Effector CD8-positive, alpha-beta T cell (primary cell): ENCODE measurements at places on chromosomes 3 and 15.

DNA sequence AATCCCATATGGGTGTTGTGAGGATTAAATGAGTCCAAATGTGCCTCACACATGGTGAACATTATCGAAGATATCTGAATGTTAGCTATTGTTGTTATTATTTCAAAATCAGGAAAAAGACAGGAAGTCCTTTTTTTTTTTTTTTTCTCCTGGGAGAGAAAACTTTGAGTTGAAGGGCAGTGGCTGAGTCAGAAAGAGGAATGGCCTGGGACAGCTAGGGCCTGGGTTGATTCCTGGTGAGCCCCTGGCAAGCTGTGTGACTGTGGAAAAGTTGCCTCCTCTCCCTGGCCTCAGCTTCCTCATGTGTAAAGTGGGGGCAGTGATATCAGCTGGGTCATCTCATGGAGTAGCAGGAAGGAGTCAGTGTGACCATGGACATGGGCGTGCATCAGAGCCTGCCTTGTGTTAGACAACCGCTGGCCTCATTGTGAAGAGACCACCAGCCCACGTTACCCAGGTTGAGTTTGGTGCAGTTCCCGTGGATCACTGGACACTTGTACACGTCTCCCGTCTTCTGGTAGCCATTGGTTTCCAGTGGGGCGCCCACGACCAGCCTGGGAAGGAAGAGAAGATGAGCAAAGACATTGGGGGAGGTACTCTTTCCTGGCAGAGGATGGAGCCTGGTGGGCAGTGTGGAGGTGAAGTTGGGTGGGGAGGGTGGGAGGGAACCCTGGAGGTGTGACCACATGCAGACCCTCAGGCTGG is 63.1 kb downstream of the ITGA11 start:
- DNase-seq, result no peak

GRCh38 chr15:36499412-36500389 is 79.7 kb upstream of the CDIN1 start:
- DNase-seq, result no peak

DNA sequence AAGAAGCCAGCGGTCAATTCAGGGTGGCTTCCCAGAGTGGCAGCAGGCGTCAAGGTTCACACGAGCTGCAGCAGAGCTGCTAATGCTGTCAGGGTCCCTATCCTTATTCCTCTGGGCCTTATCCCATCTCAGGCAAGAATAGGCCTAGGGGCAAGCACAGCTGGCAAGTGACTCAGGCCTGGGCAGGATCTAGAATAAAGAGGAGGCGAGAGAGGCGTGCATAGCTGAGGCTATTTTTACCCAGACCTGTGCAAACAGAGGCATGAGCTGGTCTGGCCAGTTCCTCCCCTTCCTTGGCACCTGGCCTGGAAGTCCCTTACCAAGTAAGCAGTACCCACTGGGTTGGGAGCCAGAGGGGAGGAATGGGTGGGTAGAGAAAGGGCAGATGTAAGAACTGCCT is 12.2 kb upstream of the VIPR1 start:
- no peak for DNase-seq

GRCh38 chr3:159174715-159175692 is 373.1 kb downstream of the MFSD1 start:
- DNase-seq, result no peak

DNA sequence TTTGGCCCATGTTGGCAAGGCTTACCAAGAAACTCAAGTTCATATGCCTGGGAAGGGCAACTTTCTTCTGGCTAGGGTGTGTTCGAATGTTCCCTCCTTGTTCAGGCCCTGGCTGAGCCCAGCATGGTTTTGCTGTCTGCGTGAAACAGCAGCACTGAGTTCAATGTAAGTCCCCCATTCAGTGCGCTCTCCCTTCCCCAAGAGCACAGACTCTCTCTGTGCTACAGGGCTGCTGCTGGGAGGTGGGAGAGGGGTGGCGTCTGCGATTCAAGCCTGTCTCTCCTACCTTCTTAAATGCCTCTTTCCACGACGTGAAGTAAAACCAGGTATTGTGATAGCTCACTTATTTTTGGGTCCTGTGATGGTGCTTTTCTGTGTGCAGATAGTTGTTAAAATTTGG is 289.3 kb upstream of the GOLIM4 start:
- no peak for DNase-seq

GRCh38 chr15:82851306-82851850 is 42.0 kb downstream of the WHAMM start:
- DNase-seq, result no peak

DNA sequence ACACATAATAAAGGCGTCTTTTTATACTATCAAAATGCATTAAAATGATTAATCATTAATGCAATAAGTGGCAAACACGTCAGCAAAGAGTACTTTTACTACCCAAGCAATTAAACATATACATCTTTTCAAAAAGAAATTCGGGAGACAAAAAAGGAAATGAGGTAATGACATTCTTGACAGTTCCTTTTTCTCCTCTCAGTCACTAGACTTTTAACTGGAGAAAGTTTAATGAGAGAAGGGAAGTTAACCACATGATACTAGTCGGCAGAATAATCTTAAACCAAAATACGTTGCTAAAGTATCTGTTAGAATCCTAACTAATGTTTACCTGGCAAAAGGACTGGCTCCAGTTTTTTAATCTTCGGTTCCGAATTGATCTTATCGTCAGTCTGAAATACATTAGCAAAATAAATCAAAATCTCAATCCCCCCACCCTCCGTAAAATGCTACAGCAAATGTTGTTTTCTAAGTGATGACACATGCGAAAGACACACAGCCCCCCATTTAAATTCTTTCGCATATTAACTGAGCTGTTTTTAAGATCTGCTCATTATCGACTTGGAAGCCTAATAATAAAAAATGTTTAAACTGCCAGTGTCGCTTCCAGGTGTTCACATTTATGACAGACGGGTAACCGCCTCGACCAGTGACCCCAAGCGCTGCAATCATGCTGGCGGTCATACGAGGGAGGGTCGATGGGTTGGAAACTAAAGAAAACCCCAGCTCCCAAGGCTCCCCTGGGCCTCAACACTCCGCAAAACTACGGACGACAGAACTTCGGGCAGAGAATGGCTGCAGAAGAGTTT is 778 bp downstream of the MTMR10 start:
- DNase-seq, result no peak

DNA sequence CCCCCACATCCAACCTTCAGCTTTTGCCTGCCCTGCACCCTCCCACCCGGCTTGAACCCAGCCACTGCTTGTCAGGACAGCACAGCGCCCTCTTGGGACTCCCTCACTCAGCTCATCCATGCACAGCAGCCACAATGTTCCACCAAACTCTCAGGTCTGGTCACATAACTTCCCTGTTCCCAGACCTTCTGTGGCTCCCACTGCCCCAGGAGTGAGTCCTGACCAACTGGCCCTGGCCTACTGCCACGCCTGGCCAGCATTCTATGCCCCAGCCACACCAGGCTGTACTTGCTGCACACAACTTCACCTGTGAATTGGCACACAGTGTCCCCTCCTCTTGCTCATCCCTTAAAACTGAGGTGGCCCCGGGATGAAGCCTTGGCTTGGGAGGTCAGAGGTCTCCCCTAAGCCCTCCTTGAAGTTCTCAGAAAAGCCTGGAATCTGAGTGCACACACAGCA is 21.0 kb downstream of the PLXNB1 start:
- no peak for DNase-seq

DNA sequence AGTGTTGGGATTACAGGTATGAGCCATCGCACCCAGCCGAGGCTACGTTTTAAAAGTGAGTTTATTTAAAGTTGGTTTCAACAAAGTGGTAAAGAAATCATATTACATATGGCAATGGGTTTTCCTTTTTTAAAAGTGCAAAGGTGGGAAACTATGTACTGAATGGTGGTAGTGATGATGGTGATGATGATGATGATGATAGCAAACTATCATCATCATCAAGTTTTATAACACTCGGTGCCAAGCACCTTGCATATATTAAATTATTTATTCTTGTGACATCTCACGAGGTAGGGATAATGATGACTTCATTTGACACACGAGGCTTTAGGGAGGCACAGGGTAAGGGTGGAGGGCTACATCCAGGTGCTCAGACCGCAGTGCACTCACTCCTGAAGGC is 64.3 kb downstream of the BDH1 start:
- no peak for DNase-seq

DNA sequence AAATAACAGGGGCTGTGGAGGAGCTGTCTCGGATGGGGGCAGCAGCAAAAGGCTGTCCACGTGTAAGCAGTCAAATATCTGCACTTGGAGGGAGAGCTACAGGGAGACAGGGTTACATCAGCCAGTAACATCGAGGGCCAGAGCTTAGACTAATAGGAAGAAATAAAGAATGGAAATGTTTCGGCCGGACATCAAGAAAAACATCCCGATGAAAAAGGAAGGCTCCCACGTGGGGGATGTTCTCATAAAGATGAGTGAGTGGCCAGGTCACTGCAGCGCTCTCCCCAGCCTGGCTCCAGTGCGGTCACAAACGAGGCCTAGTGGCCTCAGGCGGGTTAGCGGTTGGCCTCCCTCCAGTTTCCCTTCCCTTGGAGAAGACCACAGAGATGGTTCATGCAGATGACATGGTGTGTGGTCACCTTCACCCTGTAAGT is 56.1 kb upstream of the WNT5A start:
- no peak for DNase-seq

GRCh38 chr15:65362491-65362890 is 15.3 kb downstream of the IGDCC3 start:
- DNase-seq, result no peak

DNA sequence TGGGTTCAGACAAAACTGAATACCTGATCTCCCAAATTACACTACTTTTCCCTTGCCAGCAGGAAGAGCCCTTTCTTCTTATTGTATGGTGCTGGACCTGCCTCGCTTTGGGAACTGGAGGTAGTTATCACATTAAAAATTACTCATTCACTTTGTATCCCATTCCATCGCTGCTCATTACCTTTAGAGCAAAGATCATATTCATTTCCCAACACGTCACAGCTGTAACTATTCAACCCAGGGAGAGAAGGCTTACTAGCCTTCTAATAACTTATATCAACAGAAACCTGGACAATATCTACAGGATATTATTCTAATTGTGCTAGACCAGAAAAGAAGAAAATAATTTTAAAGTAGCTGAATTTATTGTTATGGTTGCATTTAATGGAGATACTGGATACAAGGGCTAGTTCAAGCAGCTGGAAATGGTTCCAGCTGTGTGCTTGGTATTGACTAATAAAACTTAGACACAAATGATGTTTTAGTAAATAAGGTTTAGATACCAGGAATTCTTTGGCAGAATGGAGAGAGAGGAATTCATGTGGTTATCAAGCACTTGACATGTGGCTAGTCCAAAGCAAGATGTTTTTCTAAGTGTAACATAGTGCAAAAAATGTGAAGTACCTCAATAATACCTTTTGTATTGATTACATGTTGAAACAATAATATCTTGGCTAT is 656.3 kb downstream of the ROBO1 start:
- no peak for DNase-seq

DNA sequence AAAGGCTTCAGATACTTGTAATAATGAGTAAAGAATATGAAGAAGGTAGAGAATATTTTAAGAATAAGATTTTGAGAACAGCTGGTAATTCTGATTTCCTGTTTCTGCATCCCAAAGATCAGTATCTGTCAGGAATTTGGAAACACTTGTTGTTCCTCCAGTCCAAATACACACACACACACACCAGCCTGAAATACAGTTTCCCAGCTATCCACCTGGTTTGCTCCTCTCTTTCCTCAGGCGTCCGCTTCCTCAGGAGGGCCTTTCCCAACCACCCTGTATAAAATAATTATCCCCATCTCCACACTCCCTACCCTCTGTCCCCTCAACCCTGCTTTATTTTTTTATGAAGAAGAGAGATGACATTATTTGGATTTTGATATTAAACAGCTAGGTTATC is 2.0 kb upstream of the FSIP1 start:
- no peak for DNase-seq

- no peak for DNase-seq
Observed at GRCh38 chr3:47016934-47017435, 37.5 kb downstream of the NBEAL2 start.

DNA sequence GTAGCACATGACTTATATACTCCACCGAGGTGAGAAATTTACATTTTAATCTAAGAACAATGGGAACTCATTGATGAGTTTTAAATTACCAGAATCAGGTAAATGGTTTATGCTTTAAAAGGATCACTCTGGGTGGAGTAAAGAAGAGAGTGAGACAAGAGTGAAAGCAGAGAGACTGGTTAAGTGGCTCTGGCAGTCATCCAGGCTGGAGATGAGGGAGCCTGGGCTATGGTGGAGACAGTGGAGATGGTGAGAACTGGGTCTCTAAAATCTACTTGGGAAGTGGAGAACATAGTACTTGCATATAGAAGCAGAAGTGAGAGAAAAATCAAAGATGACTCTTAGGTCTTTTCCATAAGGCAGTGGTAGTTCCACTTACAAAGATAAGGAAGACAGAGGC is 37.1 kb upstream of the SLC25A36 start:
- no peak for DNase-seq

GRCh38 chr15:89367485-89368451 is 33.1 kb upstream of the POLG start:
- DNase-seq, result no peak

GRCh38 chr3:16429086-16429485 is 84.4 kb downstream of the RFTN1 start:
- no peak for DNase-seq

DNA sequence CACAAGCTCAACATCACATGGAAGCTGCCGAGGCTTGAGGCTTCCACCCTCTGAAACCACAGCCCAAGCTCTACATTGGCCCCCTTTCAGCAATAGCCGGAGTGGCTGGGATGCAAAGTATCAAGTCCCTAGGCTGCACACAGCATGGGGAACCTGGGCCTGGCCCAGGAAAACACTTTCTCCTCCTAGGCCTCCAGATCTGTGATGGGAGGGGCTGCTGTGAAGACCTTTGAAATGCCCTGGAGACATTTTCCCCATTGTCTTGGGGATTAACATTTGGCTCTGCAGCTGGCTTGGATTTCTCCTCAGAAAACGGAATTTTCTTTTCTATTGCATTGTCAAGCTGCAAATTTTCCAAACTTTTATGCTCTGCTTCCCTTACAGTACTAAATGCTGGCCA is 18.2 kb downstream of the HRG start:
- no peak for DNase-seq

DNA sequence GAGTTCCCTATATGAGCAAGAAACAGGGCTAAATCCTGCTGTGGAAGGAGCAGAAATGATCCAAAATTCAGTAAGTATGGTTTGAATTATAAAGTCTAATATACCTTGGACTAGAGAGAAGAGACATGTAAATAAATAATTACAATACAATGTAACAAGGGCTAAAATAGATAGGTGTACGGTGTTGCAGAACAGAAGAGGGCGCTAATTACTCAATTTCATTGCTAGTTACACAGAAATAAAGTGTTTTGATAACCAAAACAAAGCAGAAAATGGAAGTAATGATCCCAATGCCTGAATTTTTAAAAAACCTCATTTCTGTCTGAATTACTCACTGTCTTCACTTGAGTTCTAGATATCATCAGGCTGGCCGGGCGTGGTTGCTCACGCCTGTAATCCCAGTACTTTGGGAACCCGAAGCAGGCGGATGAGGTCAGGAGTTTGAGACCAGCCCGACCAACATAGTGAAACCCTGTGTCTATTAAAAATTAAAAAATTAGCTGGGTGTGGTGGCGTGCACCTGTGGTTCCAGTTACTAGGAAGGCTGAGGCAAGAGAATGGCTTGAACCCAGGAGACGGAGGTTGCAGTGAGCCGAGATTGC is 8.3 kb upstream of the PLCH1 start:
- no peak for DNase-seq
